ENCODE measurements at places on chromosomes 6 and 20.

GRCh38 chr20:362271-363254 lies 15.7 kb downstream of the NRSN2 start:
- DNase-seq, result peak; percentile 94

DNA sequence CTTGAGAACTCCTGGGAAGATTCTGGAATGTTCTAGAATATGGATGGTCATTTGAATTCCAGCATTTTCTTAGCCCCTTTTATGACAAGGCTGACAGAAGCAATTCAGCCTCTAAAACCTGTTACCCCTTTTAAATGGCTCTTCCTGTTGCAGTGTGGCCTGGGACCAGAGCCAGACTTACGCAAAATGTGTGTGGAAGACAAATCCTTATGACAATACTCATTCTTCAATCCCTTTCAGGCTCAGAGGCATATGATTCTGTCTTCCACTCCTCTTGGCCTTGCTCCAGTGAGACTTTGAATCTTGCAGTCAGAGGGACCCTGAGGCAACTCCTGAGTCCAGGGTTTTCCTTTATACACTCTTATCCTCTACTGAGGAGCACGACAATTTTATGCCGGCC lies 287.0 kb downstream of the CLIC5 start:
- peak; percentile 33 for DNase-seq

GRCh38 chr20:45105317-45105716 lies 4.4 kb upstream of the KCNS1 start:
- DNase-seq, result no peak

DNA sequence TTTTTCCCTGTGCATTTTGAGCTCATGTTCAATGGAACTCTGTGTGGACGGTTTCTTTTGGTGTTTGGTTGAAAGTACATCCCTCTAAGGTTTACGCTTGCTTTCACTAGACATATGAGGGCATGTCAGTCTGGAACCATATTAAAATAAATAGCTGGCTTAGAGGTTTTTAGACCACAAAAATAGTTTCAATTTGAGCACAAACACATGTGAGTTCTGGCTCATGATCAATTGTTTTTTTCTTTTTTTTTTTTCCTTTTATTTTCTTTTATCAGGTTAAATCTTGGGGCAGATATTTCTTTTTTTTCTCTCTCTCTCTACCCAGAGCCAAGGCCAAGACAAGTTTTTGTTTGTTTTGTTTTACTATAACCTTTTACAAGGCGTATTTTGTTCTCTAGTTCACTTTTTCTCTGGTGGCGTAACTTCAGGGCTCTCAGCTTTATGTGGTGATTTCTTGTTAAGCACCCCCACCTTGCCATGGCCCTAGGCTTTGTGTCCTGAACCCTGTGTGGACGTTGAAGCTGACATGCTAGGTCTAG lies 92.9 kb downstream of the SHLD1 start:
- DNase-seq, result no peak

DNA sequence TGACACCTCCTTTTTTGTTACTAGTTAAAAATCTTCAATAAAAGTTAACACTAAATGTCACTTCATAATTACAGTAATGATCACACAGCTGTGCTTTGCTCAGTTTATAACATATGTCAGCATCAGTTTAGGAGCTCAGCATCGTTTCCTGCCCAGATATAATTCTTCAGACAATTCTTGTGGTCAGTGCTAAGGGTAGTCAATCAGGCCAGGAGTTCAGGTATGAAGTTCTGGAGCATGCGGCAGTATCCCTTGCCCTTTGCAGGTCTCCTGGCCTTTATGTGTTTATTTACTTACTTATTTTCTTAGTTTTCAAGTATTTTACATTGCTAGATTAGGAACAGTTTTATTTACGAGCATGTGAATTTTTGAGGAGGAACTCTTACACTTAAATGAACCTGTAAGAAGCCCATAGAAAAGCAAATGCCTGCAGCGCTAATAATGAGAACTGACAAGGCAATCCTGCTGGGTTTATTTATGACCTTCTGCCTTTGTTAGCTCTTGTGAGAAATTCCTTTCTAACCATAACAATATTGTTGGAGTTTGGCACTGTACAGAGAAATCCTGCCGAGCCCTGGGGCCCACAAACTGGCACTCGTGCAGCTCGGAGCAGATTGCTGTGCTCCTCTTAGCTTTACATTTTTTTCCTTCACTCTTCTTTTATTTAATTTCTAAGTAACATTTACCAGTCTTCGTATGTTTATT lies 252.8 kb downstream of the TMEM242 start:
- DNase-seq, result no peak

DNA sequence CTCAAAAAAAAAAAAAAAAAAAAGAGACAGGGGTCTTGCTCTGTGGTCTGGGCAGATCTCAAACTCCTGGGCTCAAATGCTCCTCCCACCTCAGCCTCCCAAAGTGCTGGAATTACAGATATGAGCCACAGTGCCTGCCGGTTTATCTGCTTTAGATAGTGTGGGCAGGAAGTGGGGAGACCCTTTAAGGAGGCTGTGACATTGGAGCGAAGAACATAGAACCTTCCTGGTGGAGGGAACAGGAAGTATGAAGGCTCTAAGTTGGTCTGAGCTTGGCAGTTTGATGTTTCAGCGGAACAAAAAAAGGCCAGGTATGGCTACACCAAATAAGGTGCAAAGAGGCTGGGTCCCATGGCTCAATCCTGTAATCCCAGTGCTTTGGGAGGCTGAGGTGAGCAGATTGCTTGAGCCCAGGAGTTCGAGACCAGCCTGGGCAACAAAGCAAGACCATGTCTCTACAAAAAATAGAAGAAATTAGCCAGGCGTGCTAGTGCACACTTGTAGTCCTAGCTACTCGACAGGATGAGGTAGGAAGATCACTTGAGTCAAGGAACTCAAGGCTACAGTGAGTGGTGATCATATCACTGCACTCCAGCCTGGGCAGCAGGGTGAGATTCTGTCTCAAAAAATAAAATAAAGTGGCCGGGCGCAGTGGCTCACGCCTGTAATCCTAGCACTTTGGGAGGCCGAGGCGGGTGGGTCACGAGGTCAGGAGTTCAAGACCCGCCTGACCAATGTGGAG lies 8.7 kb upstream of the ZMYND8 start:
- no peak for DNase-seq

- peak; percentile 28 for DNase-seq
Observed at GRCh38 chr6:26363882-26364701, 906 bp upstream of the BTN3A2 start.

GRCh38 chr6:168193816-168194721 lies 115.1 kb upstream of the FRMD1 start:
- no peak for DNase-seq

- no peak for DNase-seq
Observed at GRCh38 chr6:30972816-30973215, 10.7 kb upstream of the MUC21 start.

GRCh38 chr6:83097204-83097603 lies 29.7 kb downstream of the DOP1A start:
- no peak for DNase-seq

DNA sequence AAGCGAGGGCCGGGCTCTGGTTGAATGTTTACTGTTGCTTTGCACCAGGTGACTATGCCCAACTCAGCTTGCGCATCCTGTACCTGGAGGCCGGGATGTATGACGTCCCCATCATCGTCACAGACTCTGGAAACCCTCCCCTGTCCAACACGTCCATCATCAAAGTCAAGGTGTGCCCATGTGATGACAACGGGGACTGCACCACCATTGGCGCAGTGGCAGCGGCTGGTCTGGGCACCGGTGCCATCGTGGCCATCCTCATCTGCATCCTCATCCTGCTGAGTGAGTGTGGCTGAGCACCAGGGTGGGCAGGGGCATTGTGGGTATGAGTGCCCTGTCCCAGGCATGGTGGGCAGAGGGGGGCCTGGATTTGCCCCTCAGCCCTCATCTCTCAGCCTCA lies 136.1 kb downstream of the TAF4 start:
- no peak for DNase-seq

- DNase-seq, result no peak
Observed at GRCh38 chr6:17096652-17097051, 5.2 kb upstream of the STMND1 start.

DNA sequence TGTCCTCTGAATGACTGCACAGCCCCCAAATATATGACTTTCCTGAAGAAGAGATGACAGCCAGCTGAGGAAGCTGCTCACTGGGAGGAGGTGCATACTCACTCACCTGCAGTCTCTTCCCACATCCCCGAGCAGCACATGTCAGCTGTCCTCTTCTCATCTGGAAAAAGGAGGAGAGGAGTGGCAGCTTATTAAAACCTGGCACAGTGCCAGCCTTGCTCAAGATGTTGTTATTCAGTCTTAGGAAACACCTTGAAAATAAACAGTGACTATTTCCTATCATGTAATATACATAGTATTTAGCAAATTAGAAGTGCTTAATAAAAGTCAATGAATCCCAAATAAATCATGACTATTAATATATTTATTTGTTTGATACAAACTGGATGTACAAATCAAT lies 232.9 kb downstream of the EPM2A start:
- DNase-seq, result no peak

GRCh38 chr20:60691966-60692615 lies 560.0 kb upstream of the CDH4 start:
- DNase-seq, result no peak

DNA sequence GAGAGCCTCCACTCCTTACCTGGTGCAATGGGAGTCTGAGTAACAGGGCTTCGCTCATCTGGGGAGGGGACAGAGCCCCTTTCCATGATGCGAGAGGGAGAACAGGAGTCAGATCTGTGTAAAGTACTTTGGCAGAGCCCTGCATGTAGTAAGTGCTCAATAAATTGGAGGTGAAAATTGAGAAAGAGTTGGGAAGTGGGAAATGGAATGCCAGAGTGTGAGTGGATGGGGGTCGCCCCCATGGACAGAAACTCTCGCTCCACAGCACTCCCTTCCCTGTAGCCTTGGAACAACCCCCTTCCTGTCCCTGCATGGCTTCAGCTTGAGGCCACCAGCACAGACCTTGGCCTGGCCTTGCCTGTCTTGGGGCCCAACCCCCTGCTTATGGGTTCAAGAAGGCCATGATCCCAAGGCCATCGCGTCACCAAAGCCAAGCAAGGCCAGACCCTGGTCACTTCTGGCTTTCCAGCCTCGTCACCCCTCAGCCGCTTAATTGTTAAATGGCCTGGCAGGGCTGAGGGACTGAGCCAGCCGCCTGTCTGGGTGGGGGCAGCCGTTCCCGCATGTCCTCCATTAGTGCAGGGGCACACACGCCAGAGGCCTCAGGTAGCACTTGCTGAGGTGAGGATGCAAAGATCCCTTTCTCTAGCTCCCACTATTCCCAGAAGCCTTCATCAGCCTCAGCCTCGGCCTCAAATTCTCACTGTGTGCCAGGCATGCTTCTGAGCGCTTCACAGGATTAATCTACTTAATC lies 93.7 kb upstream of the PTPN1 start:
- DNase-seq, result no peak

DNA sequence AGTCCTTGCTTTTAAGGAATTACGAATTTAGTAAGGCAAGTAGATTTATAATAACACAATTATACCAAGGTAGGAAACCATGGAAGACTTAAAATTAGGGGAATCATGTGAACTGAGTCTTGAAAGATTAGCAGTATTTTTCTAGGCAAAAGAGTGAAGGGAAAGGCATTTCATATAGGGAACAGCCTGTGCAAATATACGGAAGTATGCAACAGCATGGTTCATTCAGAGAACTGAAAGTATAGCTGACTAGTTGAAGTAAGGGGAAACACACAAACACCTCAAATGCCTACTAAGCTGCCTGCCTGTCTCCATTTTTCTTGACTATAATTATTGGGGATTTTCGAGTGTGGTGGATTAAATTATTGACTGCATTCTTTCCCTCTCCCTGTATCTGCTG lies 39.0 kb upstream of the ECHDC1 start:
- DNase-seq, result no peak

GRCh38 chr6:15102241-15102640 lies 143.6 kb upstream of the JARID2 start:
- no peak for DNase-seq

DNA sequence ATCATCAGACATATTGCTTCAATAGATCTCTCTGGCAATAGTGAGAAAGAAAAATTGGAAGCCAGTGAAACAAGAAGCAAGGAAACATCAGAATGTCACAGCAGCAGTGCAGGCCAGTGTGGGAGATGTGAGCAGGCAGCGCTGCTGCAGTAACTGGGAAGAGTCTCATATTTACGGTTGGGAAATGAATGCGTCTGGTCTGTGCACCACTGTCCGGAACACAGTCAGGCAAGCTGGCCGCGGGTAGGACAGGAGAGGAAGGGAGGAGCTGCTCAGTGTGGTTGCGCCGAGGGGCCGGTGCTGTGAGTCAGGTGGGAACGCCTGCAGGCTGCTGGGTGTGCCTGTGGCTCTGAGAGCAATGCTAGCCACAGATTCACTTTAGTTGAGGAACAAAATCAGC lies 6.4 kb upstream of the PSMG4 start:
- DNase-seq, result peak; percentile 73

GRCh38 chr6:98678481-98678880 lies 155.9 kb upstream of the POU3F2 start:
- DNase-seq, result no peak

DNA sequence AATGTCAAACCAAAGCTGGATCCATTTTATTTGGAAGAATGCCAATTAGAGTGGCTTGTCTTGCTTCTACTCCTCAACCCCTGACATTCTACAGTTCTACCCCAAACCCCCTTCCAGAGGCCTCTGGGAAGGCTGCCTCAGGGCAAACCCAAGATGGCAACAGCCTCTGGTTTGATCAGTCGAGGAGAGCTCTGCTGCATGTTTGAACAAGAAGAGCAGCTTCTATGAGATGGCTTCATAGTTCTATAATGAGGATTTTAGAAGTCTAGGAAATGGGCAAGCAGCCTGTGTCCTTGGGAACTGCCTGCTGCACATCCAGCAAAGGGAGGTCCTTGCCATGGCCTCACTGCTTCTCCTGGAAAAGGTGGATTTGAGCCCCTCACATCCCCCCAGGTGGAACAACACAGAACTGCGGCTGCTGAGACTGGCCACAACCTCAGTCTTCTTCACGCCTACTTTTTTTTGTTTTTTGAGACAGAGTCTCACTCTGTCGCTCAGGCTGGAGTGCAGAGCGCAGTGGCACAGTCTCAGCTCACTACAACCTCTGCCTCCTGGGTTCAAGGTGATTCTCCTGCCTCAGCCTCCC lies 37.9 kb downstream of the ZC3H12D start:
- no peak for DNase-seq

DNA sequence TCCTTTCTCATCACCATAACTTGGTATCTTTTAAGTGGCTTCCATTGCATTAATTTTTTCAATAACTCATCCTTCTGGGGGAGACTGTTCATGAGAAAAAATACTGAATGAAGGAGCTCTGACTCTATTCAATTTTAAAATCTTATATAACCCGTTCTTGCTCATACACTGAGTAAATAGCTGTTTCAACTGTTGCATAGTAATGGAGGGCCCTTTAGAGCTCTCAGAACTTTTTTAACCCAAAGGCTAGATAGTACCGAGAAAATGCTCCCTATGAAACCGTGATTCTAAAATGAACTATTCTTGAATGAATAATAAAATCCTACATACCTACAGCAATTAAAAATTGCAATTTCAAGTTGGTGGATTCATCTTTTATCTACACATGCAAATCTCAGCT lies 5.3 kb downstream of the SLC2A12 start:
- DNase-seq, result no peak

GRCh38 chr6:44058617-44059358 lies 68.5 kb downstream of the MRPL14 start:
- peak; percentile 66 for DNase-seq

Measured in LoVo (cell line).